ENCODE measurements at places on chromosomes 1 and 21. TPM values are rescaled to one million over a fixed set of nuclear protein-coding genes. Genes with fewer than 3 reads are reported as not detected.

GRCh38 chr21:26795866-26796329 lies 49.3 kb downstream of the ADAMTS1 start:
- peak; percentile 63 for DNase-seq

The IVNS1ABP gene
- 174 TPM for total RNA-seq

The KIAA1614 gene
- 2.3 TPM for total RNA-seq

- no peak for DNase-seq
These were observed 267.8 kb upstream of the NCAM2 start for GRCh38 chr21:20730441-20730840.

DNA sequence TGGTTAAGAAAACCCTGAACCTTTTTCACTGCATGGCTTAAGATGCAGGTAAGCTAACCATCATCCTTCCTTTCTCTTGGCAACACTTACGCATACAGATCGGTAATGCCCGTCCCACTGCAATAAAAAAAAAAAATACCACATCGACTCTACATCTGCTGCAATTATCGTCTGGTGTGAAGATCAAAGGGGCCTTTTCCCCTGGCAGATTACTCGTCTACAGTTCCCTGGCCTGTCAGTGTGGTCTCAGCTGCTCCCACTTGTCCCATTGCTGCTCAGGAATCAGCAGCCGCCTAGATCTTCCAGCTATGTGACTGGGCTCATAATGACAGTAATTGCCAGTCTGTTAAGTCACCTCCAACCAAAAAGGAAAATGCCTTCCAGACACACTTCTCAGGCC lies 133.1 kb downstream of the SETD4 start:
- DNase-seq: no peak

DNA sequence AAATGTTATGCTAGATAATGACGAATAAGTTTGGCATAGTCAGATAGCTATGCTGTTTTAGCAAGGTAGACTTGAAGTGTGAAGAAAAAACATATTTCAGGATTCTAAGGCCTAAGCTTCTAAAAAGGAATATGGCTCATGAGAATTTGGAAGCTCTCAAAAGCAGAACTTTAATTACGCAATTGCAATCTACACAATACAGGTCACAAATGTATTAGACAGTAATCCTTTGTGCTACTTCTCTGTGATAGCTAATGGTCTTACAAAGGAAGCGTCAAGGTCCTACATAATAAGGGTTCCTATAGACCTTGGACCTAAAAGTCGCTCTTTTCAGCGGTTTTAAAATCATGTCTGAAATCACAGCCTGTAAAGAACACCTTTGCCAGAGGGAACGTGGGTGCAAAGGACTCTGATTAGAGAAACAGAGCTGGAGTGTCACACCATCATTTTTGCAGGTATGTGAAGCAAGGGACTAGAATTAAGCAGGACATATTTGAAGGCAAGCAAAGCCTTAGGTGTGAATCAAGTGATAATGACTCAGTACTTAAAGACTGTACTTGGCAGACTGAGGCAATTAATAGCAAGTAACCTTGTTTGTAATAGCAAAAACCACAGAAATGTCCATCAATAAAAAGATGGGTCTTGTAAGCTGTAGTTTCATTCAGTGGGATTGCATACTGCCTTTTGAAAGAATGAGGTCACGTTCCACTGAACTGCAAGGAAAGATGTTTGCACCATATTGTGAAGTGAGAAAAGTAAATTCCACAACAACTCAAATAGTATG lies 420.2 kb downstream of the KCTD3 start:
- DNase-seq: no peak

DNA sequence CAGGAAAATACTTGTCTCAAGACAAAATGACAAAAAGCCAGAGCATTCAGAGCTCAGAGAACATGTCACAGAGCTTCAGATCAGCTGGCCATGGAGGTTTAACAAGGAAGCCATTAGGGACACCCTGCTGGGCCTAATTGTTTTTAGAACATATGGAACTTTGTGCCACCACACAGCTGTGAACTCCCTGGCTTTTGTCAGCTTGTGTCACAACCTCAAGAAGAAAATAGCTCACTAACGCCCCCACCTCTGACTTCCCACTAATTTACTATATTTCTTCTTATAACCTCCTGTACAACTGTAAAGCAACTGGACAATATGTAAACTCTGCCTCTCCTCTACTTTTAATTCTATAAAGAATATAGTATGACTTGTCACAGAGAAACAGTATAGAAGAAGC lies 21.0 kb upstream of the TDRD10 start:
- no peak for DNase-seq

The KIF17 gene
- 21.1 TPM for total RNA-seq

The SLAMF1 gene
- total RNA-seq: 3.2 TPM

The S100A4 gene
- total RNA-seq: 97.8 TPM

DNA sequence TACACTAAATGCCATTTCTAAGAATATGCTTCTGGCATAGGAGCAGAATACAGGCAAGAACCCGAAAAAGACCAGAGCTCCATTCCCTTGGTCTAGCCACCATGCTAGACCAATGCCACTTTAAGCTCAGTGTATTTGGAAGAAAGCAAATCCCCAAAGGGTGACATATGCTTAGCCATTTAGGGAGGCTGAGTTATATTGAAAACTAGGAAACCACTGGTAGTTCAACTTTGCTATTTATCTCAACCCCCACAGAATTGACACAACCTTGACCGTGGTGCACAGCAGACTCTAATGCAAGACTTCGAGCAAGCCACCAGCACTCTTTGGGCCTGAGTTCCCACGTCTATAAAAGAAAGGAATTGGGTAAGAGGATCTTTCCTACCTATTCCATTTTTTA lies 167.9 kb downstream of the ADSS2 start:
- no peak for DNase-seq

The APCS gene
- total RNA-seq: not detected
